GM12892 (cell line): ENCODE measurements at places on chromosomes 16 and 17.

GRCh38 chr16:7268182-7268581, 64.5 kb upstream of the RBFOX1 start:
- DNase-seq, result no peak

DNA sequence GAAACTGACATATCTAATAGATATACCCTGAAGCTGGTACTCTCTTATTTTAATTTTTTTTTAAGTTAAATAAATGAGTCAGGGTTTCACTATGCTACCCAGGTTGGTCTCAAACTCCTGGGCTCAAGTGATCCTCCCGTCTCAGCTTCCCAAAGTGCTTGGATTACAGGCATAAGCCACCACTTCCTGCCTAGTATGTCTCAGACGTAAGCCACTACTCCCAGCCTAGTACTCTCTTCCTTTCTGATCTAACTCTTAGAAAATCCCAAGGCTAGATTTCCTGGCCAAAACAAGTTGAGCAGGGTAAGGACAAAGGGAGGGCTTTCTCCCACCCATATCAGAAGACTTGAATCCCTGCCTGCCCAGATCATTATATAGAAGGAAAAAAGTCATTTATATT, 33.7 kb downstream of the HOXB1 start:
- no peak for DNase-seq

- DNase-seq, result no peak
These were observed 63.5 kb upstream of the PLCG2 start for GRCh38 chr16:81715358-81716196.

GRCh38 chr17:63552211-63552610, 1.9 kb downstream of the DCAF7 start:
- DNase-seq, result no peak

GRCh38 chr16:10156099-10156498, 26.1 kb downstream of the GRIN2A start:
- DNase-seq, result no peak

DNA sequence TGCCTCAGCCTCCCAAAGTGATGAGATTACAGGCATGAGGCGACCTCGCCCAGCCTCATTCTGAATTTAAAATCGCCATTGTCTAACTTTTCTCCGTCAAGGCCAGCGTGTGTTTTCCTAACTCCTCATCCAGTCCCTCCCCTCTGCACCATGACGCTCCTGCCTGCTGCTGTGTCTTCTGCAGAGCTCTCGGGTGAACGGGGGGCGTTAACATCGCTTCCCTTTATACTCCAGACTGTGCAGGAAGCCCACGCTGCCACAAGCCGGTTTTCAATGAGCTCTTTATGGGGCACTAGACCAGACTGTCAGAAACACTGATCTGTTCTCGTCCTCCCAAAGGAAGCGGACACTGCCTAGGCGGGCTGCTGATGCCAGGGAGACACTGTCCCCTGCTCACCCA, 13.2 kb downstream of the AANAT start:
- DNase-seq, result no peak

DNA sequence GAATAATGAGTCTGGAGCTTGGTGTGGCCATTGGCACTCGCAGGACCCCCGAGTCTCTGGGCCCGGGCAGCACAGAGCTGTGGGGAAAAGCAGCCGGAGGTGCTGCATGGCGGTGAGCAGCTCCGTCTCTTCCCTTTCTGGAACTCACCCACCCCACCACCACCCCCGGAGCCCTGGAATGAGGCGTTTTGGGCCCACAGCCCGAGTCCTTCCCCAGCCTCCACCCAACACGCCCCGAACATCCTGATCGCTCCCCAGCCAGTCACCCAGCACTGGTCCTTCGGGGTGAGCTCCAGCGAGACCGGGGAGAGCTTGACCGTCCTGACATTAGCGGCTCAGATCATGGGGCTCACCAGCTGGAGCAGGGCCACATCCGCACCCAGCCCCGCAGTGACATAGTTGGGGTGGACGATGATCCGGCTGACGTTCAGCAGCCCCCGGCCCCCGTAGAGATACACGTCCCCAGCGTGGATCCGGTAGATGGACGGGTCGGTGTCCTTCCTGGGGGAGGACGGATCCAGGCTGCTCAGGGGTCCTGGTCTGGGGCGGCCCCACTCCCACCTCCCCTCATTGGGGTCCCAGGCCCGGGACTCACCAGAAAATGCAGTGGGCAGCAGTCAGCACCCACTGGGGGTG, 6.5 kb downstream of the TPSD1 start:
- DNase-seq, result no peak

DNA sequence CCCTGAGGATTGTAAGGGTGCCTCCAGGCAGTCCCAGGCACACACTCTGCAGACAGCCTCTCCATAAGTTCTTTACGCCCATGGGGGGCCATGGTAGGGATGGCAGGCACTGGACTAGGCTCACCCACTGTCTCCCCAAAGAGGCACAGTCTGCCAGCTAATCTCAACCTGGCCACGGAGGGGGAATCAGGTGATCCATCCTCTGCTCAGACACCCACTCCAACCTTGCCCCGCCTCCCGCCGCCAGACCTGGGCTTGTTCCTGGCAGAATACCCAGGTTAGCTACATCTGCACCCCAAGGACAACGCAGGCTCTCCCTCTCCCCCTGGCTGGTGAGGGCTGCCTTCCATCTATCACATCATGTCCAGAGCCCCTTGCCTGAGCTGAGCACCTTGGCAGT, 1.2 kb downstream of the NLGN2 start:
- no peak for DNase-seq

- no peak for DNase-seq
These were observed 54.0 kb downstream of the CFDP1 start for GRCh38 chr16:75379339-75379738.

DNA sequence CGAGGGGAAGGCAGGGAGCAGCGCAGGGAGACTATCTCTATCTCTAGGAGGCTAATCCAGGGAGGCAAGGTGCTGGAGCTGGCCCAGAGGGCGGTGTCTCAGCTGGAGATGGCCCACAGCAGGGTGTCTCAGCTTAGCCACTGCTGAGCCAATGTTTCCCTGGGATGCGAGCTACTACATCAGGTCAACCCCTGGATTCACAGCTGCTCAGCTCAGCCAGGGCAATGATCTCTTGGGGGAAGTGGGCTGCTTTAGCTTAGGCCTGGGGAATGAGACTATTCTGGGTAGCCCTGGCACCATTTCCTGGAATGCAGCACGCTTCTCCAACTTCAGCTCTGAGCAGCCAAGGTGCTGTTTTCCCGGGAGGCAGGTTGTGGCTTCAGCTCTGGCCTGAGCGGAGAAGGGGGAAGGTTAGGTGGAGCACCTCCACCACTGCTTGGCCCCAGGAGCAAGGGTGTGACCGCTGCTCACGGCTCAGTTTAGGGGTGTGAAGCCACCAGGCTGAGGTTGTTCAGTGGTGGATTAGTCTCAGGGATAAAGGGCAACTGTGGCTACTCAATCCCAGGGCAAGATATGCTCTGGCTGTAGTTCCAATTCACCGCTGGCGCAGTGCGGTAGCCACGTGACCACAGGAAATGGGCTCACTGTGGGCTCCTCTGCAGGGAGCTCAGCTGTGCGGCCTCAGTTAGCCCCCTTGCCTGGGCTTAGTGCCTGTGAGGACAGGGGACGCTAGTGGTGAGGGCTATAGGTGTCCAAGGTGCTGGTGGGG, 5.2 kb upstream of the PRSS21 start:
- DNase-seq, result no peak

DNA sequence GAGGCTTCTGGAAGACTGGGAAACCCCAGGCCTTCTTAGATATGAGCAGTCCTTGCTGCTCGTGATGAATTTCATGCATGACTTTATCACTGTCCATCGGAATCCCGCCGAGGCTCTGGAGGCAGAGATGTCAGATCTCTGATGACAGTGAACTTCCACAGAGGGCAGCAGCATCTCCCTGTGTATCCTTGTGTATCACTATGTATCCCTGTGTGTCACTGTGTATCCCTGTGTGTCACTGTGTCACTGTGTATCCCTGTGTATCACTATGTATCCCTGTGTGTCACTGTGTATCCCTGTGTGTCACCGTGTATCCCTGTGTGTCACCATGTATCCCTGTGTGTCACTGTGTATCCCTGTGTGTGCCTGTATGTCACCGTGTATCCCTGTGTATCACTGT, 160.2 kb upstream of the CHMP6 start:
- no peak for DNase-seq

GRCh38 chr16:3472878-3473595, 22.3 kb downstream of the C16orf90 start:
- no peak for DNase-seq

- DNase-seq, result no peak
These were observed 1.7 kb upstream of the SLC13A2 start for GRCh38 chr17:28471531-28472342.

- no peak for DNase-seq
These were observed 8.6 kb downstream of the BRD7 start for GRCh38 chr16:50360033-50360778.

- no peak for DNase-seq
These were observed at the start of gene AKTIP for GRCh38 chr16:53502331-53503269. Gene AKTIP (minus strand): TSS chr16:53503209. CDS start chr16:53500259, 2,950 bp downstream.

DNA sequence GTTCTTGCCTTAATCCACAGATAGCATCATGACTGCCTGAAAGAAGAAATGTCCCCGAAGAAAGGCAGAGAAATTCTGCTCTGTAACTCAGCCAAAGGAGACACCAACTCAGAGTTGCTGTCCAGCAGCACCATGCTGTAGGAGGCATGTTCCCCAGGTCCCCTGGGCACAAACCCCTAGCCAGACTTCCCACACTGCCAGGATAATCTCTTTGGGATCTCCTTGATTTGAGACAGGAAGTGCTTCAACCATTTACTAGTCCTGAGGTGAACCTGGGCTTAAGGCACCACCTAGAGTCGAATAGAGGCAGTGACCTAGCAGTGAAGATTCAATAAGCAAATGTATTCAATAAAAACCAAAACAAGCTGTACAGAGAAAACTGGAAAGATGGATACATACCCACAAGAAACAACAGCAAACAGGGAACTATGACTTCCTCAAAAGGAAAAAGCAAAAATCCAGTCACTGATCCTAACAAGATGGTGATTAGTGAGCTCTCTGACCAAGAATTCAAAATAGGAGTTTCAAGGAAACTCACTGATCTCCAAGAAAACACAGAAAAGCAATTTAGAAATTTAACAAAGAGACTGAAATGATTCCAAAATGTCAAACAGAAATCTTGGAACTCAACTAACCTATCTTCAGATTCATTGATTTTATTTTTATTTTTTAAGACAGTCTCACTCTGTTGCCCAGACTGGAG, 5.7 kb downstream of the OR4D2 start:
- no peak for DNase-seq

DNA sequence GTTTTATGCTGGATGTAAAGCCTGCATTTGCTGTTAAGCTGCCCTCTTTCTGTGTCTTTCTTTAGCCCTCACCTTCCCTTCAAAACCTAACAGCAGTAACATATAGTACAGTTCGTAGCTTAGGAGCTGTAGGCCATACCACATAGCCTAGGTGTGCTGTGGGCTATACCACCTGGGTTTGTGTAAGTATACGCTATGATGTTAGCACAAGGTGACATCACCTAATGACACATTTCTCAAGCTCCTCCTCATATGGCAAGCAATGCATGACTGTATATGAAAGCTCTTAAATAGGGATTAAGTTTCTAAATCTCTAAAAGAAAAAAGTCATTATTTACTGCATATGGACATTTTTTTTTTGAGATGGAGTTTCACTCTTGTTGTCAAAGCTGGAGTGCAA, 57.8 kb upstream of the TMEM97 start:
- no peak for DNase-seq

- no peak for DNase-seq
These were observed 245.2 kb downstream of the XYLT1 start for GRCh38 chr16:17225541-17225940.

- DNase-seq, result no peak
These were observed 91.3 kb downstream of the ENGASE start for GRCh38 chr17:79165756-79166473.

GRCh38 chr17:4858068-4858881, 25.1 kb downstream of the MINK1 start:
- DNase-seq, result no peak

GRCh38 chr17:29722411-29723198, 99.9 kb upstream of the CORO6 start:
- DNase-seq, result peak; percentile 31

- DNase-seq, result no peak
These were observed 1.5 kb downstream of the GRB7 start for GRCh38 chr17:39738983-39739884.

DNA sequence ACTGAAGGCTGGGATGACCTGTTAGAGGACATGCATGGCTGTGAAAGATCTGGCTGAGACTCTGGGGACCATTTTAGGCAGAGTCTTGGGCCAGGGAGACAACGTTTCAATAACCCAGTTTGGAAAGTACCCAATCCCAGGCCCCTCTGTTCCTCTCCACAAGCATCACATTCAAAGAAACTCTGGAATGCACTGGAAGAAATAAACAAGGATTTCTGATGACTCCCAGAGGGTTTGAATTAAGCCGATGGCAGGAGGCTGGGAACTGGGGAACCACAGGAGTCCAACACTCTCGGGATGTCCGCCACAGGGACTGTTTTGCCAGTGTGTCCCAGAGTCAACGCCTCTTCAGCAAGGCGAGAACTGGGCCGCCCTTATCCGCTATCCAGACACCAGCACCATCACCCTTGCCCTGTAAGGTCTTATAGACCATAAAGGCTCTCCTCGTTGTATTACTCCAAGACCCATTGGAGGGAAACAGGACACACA, 3.3 kb downstream of the PMP22 start:
- DNase-seq, result no peak

DNA sequence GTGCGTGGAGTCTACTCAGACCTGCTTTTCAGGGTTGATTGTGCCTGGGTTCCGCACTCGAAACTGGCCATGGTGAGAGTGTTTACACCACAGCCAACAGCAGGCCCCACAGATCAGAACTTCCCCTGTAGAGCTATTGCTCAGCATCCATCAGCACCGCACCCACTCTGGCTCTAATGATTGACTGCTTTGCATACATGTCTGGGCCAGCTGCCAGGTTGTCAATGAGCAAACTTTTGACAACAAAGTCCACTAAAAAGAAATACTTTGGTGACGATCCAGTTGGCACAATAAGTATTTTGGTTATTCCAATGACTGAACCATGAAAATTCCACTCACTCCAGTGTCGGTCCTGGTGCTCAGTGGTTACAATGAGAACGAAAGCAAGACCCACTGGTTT, 190.7 kb downstream of the FOXL1 start:
- DNase-seq, result no peak
